GM13977 (cell line): ENCODE measurements at places on chromosomes 1 and 21.

- no peak for DNase-seq
Measured at GRCh38 chr1:111725192-111725591, 14.0 kb downstream of the INKA2 start.

- no peak for DNase-seq
Measured at GRCh38 chr1:160748878-160749269, 9.8 kb downstream of the SLAMF7 start.

DNA sequence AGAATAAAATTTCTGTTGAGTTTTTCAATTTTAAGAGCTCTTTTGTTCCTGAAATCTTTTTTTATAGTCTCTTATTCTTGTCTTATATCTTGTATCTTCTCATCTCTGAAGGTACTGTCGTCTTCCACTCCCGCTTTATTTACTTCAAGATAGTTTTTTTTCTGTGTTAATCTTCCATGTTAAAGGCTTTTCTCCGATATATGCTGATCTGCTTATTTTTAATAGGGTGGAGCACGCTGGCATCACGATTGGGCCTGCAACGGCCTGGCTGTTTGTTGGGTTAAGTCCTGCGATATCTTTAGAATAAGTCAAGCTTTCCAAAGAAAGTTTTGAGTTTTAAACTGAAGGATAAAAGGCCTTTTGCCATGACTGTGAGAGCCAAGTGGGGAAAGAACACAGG lies 35.7 kb downstream of the MRPS6 start:
- DNase-seq, result no peak

- DNase-seq, result no peak
Measured at GRCh38 chr1:107198561-107198960, 57.7 kb downstream of the NTNG1 start.

DNA sequence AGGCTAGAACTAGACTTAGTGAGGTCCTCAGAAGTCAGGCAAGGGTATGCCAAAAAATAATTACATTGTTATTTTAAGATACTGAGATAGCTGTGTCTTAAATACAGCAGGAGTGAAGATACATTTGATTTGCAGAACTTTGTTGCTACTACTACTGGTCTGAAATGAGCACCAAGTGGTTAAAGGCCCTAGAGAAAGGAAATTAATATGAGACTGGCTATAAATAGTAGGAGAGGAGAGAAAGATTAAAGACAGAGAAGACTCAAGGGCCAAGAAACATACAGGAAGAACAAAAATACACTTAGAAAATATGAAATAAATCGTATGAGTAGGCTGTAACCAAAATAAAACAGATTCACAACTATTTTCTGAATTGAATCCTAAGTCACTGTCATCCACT lies 21.3 kb downstream of the HNRNPR start:
- DNase-seq, result no peak

DNA sequence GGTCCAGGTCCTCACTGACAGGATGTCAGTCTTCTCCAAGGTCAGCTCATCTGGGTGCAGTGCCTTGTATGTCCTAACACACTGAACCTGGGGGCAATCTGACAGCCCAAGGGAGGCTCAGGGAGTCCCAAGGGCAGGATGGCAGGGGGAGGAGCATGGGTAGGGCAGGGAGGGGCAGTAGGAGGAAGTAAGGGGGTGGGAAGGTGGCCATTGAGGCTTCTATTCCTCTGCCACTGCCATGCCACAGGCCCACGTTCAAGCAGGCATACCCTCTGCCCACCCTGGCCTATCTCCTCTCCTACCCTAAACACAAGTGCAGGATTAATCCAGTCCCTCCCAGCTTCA lies 13.3 kb downstream of the ARHGEF19 start:
- no peak for DNase-seq

DNA sequence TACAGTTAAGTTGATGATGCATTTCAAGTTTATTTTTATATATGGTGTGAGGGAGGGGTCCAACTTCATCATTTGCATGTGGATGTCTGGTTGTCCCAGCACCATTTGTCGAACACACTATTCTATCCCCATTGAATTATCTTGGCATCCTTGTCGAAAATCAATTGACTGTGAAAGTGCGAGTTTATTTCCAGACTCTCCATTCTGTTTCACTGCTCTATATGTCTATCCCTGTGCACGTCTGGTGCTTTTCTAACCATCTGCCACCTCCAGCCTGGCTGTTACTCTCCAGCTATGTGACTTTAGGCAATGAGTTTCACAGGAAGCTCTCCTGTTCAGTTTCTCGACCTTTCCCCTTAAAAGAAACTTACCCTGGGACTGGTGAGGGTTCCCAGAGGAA lies 137.1 kb upstream of the KLHDC7A start:
- no peak for DNase-seq

- DNase-seq, result no peak
Measured at GRCh38 chr21:31509194-31510017, 150.1 kb upstream of the SOD1 start.

- DNase-seq, result no peak
Measured at GRCh38 chr1:98119796-98120195, 199.0 kb upstream of the DPYD start.

DNA sequence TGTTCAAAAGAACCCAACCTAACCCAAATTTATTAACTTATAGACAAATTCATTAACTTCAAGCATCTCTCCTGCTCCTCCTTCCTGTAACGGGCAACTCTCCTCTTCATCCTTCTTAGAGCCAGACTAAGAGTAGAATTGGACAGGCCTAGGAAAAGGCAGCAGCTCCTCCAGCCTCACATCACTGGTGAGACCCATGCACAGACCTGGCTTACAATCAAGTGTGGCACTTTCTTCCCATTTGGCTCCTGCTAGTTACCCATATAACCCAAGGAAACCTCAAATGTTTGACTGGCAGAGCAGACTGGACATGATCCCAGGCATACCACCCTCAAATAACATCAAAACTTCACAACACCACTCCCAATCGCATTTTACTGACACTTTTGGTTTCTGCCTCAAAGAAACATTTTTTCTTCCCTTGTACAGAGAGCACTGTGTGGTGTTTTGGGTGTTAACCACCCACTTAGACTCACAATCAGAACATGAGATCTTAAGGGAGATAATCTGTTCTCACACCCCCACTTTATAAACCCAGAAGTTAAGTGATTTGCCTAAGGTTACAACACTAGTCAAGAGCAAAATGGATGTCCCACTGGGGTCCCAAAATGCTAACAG lies 101.4 kb downstream of the SIPA1L2 start:
- no peak for DNase-seq

DNA sequence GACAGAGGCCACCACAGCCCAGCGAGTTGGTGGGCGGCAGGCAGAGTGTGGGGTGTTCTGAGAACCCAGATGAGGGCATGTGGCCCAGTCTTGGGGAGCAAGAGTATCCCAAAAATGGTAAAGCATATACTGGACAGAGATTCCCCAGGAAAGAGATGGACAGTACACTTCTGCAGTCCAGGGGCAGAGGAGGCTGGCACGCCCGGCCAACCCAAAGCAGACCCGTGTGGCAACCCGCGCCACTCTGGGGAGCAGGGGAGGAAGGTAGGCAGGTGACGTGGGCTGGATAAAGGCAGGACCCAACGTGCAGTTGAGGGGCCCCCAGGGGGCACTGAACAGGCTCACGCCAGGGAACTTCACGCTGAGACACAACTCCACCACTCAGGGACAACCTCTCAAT lies 46.4 kb upstream of the RIPK4 start:
- no peak for DNase-seq

DNA sequence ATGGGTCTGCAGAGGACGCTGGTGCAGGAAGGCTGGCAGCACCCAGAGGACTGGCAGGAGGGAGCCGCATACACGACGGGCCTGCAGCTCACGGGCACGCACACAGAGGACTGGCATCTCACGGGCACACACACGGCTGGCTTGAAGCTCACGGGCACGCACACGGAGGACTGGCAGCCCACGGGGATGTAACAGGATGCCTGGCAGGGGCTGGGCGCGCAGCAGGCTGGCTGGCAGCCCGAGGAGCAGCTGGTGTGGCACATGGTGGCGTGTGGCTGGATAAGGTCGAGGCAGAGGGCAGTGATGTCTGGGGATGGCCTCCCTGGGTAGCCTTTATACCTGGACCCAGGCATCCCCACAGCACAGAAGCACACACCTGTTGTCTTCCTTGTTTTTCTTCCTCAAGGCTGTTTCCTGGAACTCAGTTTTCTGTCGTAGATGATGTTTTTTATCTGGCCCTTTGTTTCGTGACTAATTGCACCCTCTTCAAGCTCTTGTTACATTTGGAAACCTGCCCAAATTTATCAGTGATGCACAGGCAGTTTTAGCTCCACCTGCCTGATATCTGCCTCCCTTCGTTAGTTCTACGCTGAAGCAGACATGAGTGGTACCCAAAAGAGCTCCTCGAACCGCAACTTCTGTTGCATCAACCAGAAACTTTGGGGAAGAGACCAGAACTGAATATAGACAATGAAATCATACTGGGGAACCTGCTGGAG lies at the start of gene KRTAP12-1:
Gene KRTAP12-1, minus strand, starts transcription at position 303 of the 719 bp plus-strand sequence. Its CDS starts 40 bp downstream, at position 263.
- no peak for DNase-seq

- DNase-seq, result no peak
Measured at GRCh38 chr1:197544130-197544529, 231.2 kb downstream of the DENND1B start.

GRCh38 chr1:94036730-94037129 lies 84.2 kb downstream of the ABCA4 start:
- DNase-seq, result no peak

DNA sequence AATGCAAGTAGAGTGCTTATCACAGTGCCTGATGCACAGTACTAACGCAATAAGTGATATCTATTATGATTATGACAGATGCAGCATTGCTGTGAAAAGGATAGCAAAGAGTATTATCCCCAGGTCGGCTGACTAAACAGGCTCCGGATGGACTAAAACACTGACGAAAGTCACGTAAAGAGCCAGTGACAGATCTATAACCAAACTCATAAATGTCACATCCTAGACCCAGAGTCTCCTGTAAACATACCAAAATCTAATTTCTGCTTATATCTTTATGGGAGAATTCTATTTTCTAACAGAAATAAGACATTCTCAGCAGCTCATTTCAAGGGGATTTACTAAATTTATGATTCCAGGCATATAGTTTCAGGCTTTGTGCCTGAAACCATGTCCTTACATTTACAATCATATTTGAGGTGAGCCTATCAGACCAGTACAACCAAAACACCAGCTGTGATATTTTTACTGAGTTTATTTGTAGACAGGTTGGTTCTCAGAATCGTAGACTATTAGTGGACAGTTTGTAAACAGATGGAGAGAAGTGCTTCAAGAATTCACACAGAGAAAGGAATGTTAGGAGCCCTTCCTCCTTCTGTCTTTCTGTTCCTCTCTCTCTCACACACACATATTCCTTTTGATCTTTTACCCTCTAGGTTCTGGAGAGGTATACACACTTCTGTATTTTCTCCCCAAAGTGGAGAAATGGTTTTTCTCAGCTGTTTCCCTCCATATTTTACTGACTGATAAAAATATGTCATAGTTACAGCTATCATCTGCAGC lies 52.4 kb upstream of the WDR26 start:
- no peak for DNase-seq

GRCh38 chr1:100502052-100502792 lies 35.7 kb upstream of the GPR88 start:
- no peak for DNase-seq

- DNase-seq, result no peak
Measured at GRCh38 chr1:227915564-227916553, 31.9 kb downstream of the WNT9A start.

DNA sequence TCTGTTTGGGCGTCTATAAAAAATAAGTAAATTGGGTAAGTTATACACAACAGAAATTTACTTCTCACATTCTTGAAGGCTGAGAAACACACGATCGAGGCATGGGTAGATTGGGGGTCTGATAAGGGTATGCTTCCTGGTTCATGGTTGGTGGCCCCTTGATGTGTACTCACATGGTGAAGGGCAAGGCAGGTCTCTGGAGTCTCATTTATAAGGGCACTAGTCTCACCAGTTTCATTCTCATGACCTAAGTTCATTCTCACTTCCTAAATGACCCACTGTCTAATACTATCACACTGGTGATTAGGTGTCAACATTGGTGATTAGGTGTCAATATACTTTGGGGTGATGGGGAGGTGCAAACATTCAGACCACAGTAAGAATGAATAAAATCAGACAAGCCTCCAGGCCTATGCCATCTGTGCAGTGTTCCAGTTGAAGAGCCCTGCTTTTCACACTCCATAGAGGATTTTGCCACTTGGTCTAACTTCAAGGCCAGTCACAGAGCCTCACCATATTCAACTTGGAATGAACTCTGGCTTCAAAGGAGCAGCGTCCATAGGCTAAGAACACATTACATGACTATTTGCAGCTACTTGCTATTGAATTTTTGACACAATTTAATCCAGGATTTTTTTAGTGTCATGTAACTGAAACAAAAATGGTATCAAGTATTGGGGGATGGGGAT lies 2.5 kb upstream of the GBP4 start:
- DNase-seq, result no peak

GRCh38 chr21:43297989-43298388 lies 128.9 kb downstream of the SIK1 start:
- DNase-seq, result no peak

- peak; percentile 58 for DNase-seq
Measured at GRCh38 chr1:205772607-205773032, 2.7 kb downstream of the RAB29 start.
